ENCODE measurements at places on chromosomes 1 and 21. TPM values are rescaled to one million over a fixed set of nuclear protein-coding genes. Genes with fewer than 3 reads are reported as not detected.

DNA sequence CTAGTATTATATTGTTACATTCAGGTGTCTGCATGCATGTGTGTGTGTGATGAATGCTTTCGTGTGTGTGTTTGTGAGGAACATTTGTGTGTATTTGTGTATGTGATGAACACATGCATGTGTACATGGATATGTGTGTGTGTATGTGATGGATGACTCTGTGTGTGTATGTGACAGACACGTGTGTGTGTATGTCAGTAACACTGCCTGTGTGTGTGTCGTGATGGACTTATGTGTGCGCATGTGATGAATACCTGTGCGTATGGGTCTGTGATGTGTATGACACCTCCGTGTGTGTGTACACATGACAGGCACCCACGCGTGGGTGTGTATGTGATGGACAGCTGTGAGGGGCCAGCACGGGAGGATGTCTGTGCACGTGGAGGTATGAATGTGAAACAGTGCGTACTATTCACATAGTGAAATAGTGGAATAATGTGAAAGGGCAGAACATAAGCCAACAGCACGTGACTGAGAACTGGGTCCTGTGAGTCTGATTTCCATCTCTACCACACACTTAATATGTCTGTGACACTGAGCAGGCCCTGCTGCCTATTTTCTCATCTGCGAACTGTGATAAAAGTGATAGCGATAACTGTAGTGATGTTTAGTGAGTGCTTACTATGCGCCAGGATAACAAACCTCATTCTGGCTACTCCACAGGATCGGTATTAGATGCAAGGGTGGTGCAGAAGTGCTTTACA lies 41.8 kb upstream of the CSF3R start:
- no peak for DNase-seq

GPR61 gene
- total RNA-seq: not detected

FAM177B gene
- total RNA-seq: not detected

RUNX1 gene
- 0.64 TPM for total RNA-seq

- DNase-seq: no peak
Measured at GRCh38 chr21:43893536-43894205, 28.6 kb downstream of the AGPAT3 start.
